ENCODE measurements at places on chromosomes 1 and 21.
A peak's percentile ranks its signal among the peaks of the same experiment; 100 is the strongest.

DNA sequence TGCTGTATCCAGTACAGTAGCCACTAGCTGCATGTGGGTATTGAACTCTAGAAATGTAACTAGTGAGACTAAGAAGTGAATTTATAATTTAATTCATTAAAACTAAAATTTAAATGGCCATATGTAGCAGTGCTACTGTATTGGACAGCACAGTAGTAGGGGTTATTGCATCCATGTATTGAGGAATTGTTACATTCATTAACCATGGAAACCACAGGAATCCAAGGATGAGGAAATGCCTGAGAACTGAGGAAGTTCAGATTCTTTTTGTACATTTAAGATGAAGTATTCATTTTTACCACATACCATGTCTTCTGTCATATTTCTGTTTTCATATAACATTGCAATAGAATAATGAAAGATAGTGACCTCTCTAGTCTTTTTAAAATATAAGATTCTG, 2.6 kb downstream of the MTF2 start:
- H3K4me3 ChIP-seq = no peak overlapping the region
- peaks cover 19% of the 10 kb centered on the region for H3K4me1 ChIP-seq
- no peak for DNase-seq
- no peaks in the 10 kb centered on the region for H3K27me3 ChIP-seq
- H3K36me3 ChIP-seq = peaks cover 17% of the 10 kb centered on the region
- no peak overlapping the region for H3K27ac ChIP-seq

DNA sequence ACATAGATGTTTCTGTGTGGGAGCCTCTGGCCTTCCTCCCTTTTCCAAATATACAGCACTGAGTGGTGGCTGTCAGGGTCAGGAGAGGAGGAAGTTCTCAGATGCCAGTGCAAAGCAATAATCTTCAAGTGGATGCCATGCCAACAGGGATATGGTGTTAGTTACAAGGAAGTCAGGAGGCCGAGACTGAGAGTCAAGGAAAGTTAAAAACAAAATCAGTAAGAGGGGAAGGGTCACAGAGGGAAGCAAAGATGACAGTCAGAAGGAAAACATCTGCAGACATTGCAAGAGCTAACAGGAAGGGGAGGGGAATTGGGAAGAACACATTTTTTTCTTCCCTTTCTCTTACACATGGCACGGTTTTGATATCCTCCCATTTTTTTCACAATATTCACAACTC, 691.4 kb downstream of the ADGRL2 start:
- H3K27ac ChIP-seq = peak overlapping the region; percentile 39
- no peaks in the 10 kb centered on the region for H3K27me3 ChIP-seq
- no peaks in the 10 kb centered on the region for H3K36me3 ChIP-seq
- no peak for DNase-seq
- H3K4me1 ChIP-seq = no peaks in the 10 kb centered on the region

GRCh38 chr1:222370081-222370912, 177.6 kb downstream of the HHIPL2 start:
- H3K4me3 ChIP-seq = no peak overlapping the region
- no peaks in the 10 kb centered on the region for H3K27me3 ChIP-seq
- H3K27ac ChIP-seq = no peak overlapping the region
- no peaks in the 10 kb centered on the region for H3K4me1 ChIP-seq

GRCh38 chr1:233090746-233091494, 140.5 kb downstream of the NTPCR start:
- no peak overlapping the region for H3K4me3 ChIP-seq
- no peaks in the 10 kb centered on the region for H3K27me3 ChIP-seq
- no peaks in the 10 kb centered on the region for H3K36me3 ChIP-seq
- no peaks in the 10 kb centered on the region for H3K4me1 ChIP-seq
- no peak overlapping the region for H3K27ac ChIP-seq
- DNase-seq = no peak

DNA sequence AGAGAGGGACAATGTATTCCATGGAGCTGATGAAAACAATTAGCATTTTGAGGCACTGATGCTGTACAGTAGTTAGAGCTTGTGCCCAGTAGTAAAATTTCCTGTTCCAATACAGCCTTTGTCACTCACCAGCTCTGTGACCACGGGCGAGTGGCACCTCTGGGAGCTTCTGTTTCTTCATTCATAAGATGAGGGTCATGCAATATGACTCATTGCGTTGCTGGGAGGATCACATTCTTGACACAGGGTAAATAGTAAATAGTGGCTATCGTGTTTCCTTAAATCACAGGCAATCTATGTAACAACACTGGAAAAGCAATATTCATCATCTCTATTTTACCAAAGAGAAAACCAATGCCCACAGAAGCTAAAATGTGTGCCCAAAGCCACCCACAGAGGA, 4.5 kb upstream of the LRRC52 start:
- H3K4me3 ChIP-seq = no peak overlapping the region
- no peak for DNase-seq
- H3K27me3 ChIP-seq = no peaks in the 10 kb centered on the region
- peaks cover 7% of the 10 kb centered on the region for H3K4me1 ChIP-seq

DNA sequence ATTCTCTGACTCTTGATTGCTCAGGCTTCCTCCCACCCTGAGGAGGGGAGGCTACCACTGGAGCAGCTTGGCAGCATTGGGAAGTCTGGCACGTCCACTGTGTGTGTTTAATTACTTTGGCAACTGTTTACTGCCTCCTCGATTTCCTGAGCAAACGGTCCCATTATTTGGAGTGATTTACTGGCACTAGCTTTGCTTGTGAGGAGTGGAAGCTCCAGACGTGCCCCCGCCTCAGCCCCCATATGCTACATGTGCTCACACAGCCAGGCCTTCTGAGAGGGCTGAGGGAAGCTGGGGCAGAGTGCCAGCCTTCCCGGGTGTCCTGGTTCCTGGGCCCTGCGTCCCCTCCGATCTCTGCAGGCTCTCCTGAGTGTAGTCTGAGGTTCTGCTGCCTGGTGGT, 306.2 kb downstream of the PTPRU start:
- H3K4me1 ChIP-seq = no peaks in the 10 kb centered on the region
- H3K27me3 ChIP-seq = no peaks in the 10 kb centered on the region
- no peak overlapping the region for H3K4me3 ChIP-seq
- no peaks in the 10 kb centered on the region for H3K36me3 ChIP-seq

- H3K27ac ChIP-seq = no peak overlapping the region
- H3K27me3 ChIP-seq = no peaks in the 10 kb centered on the region
- no peaks in the 10 kb centered on the region for H3K4me1 ChIP-seq
- H3K4me3 ChIP-seq = no peak overlapping the region
- DNase-seq = no peak
- no peaks in the 10 kb centered on the region for H3K36me3 ChIP-seq
Measured at GRCh38 chr1:227391879-227392278, 73.6 kb upstream of the CDC42BPA start.

- no peak overlapping the region for H3K4me3 ChIP-seq
- H3K27ac ChIP-seq = no peak overlapping the region
- H3K36me3 ChIP-seq = no peaks in the 10 kb centered on the region
- peaks cover 6% of the 10 kb centered on the region for H3K27me3 ChIP-seq
Measured at GRCh38 chr1:47590523-47591225, 152.8 kb downstream of the FOXD2 start.

DNA sequence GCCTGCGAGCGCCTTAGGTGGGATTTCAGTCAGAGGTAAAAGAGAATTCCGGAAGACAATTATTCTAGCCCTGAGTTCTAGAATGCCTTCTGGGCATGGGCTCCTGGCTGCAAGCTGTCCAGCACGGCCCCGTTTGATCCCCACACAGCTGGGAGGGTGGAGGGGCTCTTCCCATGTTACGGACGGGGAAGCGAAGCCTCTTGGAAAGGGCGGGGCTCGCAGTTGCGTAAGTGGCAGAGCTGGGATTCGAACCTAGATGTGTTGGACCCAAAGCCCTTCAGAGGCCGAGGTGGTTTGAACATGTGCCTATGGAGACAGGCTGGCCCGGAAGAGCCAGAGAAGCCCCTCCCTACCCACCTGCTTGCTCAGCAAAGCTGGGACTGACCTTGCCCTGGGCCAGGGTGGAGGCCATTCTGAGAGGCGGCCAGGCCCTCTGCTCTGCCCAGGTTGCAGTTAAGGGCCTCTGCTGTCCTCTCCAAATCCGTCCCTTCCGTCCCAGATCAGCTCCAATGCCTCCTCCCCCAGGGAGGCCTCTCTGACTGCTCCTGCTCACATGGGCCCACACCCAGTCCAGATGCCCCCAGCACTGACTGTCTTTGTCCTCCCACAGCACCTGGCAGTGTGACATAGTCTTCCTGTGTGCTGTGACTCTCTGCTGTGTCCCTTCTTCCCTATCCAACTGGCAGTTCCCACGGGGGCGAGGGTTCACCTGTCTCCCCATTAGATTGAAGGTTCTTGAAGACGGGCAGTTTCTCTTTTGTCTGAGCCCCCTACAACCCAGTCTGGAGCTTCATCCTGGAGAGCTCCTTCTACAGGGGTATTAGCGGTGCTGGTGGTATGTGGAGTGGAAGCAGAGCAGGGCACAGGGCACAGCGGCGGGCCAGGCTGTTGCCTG, 1.2 kb upstream of the HSPB7 start:
- H3K27me3 ChIP-seq = no peaks in the 10 kb centered on the region
- H3K36me3 ChIP-seq = no peaks in the 10 kb centered on the region
- peak overlapping the region; percentile 40 for H3K27ac ChIP-seq
- no peak overlapping the region for H3K4me3 ChIP-seq

GRCh38 chr1:29465755-29466154, 229.4 kb downstream of the PTPRU start:
- H3K36me3 ChIP-seq = no peaks in the 10 kb centered on the region
- no peak overlapping the region for H3K27ac ChIP-seq
- no peak overlapping the region for H3K4me3 ChIP-seq
- no peak for DNase-seq
- H3K4me1 ChIP-seq = no peaks in the 10 kb centered on the region

DNA sequence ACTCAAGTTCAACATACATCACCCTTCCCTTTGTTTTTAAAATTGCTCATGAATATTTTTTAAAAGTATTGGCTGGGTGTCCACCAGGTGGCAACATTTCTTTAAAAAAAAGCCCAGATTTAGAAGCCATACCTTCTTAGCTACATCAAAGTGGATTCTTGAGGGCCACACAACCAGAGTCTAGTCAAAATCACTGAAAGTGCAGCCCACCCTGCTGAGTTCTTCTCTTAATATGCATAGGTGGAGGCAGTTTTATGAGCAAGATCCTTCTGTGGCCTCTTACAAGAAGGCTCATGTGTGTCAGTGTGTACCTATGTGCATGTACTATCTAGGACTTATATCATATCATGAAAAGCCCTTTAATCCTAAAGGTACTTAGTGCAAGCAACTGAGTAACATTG, 16.9 kb upstream of the GNG12 start:
- no peaks in the 10 kb centered on the region for H3K36me3 ChIP-seq
- DNase-seq = no peak
- H3K27me3 ChIP-seq = no peaks in the 10 kb centered on the region
- H3K4me1 ChIP-seq = peaks cover 12% of the 10 kb centered on the region
- H3K27ac ChIP-seq = no peak overlapping the region
- H3K4me3 ChIP-seq = no peak overlapping the region

DNA sequence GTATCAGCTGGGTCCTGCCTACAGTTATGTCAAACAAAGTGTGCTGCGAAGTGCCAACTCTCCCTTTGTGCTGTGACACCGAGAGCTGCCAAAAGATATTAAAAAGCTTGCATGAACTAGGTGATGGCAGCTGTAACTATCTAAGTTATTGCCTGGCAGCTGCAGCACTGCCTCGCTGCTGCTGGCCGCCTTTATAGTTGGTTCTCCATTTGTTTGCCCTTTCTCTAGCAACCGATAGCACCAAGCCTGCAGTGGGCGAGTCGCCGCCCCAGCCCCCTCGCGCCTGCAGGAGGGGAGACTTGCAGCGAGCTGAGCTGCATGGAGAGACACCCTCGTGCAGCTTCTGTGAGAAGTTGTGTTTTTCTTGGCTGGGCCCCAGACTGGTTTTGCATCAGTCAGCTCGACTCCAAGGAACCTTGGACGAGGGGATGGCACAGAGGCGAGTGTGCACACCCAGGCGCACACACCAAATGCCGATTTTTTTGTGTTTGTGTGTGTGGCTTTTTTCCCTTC, 330.6 kb downstream of the RPS6KC1 start:
- no peaks in the 10 kb centered on the region for H3K4me1 ChIP-seq
- H3K4me3 ChIP-seq = no peak overlapping the region
- no peaks in the 10 kb centered on the region for H3K36me3 ChIP-seq
- H3K27me3 ChIP-seq = no peaks in the 10 kb centered on the region

DNA sequence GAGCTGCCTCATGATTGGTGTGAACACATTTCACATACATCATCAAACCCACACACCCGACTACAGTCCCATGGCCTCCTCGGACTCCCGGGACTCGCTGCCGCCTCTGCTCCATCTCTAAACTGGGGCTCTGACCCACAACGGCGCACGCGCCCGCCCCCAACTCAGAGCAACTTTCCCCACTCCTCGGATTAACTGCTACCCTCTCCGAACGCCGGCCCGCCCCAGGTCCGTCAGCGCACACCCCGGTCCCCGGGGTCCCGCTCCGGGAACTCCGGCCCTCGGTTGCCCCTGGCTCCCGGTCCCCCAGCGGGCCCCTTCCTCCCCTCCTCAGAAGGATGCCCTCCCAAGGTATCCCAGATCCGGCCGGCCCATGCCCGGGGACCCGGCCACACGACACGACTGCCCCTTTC, 740 bp downstream of the DSTYK start:
- H3K27ac ChIP-seq = peak overlapping the region; percentile 95
- H3K36me3 ChIP-seq = no peaks in the 10 kb centered on the region
- no peaks in the 10 kb centered on the region for H3K27me3 ChIP-seq
- peaks cover 15% of the 10 kb centered on the region for H3K4me1 ChIP-seq
